Activated CD8-positive, alpha-beta memory T cell treated with anti-CD3 and anti-CD28 coated beads, Interleukin-2, amount 50 U/mL, for 4 hours (primary cell): ENCODE measurements at places on chromosomes 4 and X.
A peak's percentile ranks its signal among the peaks of the same experiment; 100 is the strongest.

DNA sequence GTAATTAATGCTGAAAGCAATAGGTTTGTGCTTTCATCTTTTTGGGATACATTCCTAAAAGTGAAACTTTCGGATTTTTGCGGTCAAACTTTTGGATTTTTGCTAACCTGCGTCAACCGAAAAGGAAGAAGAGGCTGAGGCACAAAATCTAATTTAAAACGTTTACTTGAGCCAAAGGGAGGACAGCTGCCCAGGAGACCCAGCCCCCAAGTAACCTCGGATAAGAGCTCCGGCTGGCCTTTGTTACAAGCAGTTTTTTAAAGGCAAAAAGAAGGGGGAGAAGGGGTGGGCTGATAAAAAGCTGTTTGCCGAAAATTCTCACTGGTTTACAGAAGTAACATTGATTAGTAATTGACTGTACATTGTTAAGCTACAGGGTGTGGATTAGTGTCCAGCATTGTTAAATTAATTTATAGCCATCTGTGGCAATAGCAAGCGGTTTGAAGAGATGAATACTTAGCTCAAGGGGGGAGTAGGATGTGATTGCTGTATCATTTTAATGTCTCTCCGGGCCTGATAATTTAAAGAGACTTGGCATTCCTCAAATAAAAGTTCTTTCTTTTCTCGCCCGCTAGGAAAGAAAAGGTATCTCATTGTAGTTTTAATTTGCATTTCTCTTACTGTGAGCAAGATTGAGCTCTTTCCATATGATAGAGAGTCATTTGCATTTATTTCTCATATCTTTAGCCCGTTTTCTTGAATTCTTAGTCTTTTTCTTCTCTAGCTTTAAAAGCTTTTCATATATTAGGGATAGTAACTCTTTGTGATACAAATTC is 59.1 kb upstream of the USP9X start:
- DNase-seq = no peak

DNA sequence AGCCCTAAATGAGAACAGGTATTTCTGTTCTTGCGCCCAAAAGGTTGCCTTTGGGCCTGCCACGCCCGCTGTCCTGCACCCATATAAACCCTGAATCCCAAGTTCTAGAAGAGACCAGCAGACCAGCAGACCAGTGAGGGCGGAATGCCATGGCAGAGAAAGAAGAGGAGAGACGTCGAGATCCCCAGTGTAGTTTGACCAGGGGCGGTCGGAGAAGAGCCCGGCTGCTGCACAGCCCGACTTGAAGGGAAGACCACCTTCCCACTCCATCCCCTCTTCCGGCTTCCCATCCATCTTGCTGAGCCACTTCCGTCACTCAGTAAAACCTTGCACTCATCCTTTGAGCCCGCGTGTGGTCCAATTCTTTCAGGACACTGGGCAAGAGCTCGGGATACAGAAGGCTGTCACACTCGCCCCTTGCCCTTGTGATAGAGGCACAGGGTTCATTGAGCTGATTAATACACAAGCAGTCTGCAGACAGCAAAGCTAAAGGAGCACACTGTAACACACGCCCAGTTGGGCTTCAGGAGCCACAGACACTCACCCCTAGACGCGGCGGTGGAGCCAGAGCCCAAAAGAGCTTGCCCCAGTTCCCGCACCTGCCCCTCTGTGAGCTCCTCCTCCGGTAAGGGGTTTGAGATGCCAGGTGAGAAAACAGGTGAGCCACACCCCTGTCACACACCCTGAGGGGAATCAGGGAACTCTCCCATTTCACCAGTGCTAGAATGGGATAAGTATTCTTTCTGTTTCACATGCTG is 230.8 kb downstream of the PCDH10 start:
- DNase-seq = no peak

DNA sequence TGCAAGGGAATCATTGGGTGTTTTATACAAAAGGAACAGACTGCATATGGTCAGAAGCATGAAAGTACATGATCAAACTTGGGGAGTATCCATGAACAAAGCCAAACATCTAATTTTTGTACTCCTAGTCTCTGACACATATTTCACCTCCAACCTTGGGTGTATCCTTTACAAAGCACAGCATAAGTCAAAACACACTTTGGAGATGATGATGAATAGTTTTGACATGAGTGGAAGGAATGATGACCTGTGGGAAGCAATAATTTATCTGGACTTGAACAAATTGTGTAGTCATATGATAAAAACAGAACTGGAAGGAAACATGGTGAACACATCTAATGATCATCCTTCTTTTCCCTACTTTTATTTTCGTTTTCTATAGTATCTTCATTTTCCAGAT is 108.7 kb upstream of the PLS3 start:
- no peak for DNase-seq

DNA sequence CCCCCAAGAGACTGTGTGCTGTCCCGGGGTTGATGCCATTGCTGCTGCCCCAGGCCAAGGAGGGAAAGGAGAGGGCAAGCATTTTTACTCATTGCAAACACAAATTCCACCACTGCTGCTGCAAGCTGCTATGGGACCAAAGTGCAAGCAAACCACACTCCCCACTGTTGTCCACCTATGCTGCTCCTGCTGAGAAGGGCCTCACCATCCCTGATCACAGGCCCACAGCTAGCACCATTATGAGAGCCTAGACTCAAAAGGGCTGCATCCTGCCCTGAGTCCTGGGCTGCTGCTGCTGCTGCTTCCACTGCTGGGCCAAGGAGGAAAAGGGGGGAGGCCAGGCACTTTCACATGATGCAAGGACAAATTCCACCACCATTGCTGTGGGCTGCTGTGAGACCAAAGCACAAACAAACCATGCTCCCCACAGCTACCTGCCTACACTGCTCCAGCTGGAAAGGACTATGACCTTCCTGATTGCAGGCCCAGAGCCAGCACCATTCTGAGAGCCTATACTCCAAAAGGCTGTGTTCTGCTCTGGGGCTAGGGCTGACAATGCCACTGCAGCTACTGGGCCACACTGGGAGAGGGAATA is 218.2 kb upstream of the ZCCHC13 start:
- DNase-seq = no peak

GRCh38 chrX:30039768-30040167 is 175.6 kb upstream of the MAGEB2 start:
- DNase-seq = no peak

- no peak for DNase-seq
Measured at GRCh38 chr4:169881769-169882168, 124.0 kb upstream of the HPF1 start.

- no peak for DNase-seq
Measured at GRCh38 chr4:180512801-180513475, 1730.3 kb upstream of the TENM3 start.

- DNase-seq = peak; percentile 62
Measured at GRCh38 chr4:2412534-2412884, 5.9 kb downstream of the ZFYVE28 start.

- DNase-seq = no peak
Measured at GRCh38 chrX:35919536-35920309, at the start of gene CFAP47. CFAP47 (plus strand) TSS chrX:35919734; CDS start chrX:35919800, 66 bp downstream.

DNA sequence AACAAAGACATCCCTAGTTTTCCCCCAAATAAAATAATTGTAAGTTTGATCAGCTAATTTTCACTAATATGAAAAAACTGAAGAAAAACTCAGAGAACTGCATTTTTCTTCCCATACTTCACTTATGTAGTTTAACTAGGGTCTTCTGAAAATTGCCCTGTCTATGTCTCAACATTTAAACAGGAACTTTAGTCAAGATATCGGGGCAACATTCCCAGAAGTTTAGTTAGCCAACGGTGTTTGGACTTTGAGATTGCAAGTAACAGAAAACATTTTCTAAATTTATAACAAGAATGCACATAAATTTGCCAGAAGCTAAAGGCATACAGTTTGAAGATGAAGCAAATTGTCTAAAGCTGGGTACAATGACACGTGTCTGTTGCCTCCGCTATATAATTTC is 201.1 kb downstream of the ARAP2 start:
- no peak for DNase-seq

DNA sequence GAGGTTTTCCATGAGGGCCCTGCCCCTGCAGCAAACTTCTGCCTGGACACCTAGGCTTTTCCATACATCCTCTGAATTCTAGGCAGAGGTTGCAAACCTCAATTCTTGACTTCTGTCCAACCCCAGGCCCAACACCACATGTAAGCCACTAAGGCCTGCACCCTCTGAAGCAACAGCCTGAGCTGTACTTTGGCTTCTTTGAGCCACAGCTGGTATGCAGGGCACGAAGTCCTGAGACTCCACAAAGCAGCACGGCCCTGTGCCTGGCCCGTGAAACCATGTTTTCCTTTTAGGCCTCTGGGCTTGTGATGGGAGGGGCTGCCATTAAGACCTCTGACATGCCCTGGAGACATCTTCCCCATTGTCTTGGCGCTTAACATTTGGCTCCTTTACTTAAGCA is 728.4 kb upstream of the FTHL17 start:
- no peak for DNase-seq

GRCh38 chrX:40247848-40248622 is 150.3 kb upstream of the BCOR start:
- no peak for DNase-seq

DNA sequence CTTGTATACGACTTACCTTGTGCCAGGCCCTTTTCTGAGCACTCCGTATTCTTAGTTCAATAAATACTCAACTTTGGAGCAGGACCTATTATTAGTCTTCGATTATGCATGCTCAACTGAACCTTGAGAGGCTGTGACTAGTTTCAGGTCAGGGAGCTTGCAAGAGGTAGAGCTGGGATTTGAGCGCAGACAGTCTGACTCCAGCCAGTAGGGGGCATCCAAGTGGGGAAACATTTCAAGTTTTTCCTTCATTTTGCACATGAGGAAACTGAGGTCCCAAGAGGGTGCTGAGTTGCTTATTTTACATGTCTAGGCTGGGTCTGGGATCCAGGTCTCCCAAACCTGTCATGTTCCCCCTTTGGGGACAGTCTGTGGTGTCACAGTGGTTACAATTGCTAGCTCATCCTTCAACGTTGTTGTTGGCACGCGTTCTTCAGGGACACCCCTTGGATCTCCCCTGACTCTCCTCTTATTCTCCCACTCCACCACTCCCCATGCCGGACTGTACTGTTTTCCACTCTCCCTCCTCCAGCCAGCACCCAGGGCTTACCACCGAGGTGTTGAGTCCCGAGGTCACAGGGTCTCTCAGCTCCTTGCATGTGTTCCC is 6.7 kb upstream of the PRICKLE3 start:
- no peak for DNase-seq

GRCh38 chr4:81084029-81084428 is 53.5 kb downstream of the BMP3 start:
- no peak for DNase-seq

DNA sequence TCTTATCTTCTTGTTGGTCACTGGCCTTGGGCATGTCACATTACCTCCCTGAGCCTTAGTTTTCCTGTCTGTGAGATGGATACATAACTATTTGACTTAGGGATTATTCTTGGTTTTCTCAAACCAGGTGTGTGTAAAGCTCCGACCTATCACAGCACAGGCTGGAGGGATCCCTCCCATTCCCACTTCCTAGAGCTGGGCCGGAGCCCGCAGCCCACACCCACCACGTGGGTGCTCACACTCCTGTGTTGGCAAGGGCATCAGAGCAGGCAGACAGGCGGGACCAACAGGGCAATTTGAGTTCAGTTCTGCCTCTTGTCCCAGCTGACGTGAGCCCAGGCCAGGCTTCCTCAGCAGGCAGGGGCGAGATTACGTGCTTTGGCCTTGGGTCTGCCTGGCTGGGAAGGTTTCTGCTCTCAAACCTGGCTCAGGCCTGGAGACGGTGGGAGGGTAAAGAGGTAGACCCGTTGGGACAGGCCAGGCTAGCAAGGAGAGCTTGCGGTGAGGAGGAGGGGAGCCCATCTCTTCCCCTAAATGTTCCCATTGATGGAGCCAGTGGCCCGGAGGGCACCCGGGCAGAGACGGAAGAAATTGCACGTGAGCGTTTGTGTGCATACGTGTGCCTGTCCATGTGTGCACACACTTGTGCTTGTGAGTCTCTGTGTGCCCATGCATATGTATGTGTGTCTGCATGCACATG is 734 bp upstream of the SH3TC1 start:
- DNase-seq = no peak

GRCh38 chr4:7584098-7584497 is 149.4 kb upstream of the PSAPL1 start:
- no peak for DNase-seq

DNA sequence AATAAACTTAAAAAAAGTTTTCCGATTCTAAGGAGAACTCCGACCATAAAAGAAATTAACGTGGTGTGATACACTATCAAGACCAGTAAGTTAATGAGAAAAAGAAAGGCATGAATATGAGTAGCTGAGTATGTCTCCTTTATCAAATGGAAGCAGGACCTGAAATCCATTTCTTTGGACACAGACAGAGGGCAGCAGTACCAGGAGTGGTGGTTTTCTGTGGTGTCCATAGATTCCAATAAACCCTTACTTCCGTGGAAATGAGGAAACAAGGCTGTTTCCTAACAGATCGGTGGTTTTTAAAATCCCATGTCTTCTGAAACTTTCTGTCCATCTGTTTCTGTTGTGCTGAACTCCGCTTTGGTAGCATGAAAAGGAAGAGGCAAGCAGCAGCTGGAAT is 128.5 kb upstream of the TSPAN5 start:
- DNase-seq = no peak

- DNase-seq = no peak
Measured at GRCh38 chrX:13478740-13479451, 90.5 kb upstream of the EGFL6 start.

DNA sequence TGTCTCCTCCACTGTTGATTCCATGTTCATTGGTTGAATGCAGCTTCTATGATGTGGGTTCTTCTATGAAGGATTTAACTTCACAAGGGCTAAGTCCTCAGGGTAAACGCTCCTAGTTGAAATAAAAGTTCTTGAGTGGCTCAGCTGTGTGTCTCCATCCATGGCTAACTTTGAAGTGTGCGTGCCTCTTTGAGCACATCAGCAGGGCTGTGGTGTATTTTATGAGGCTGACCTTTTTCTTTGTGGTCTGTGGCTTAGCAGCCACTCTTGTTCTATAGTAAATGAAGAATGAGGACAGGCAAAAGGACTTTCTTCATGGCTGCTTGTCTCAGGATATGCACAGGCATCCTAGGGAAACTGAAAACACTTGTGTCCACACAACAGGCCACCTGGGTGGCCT is 88.5 kb downstream of the KIT start:
- DNase-seq = no peak

GRCh38 chr4:80462621-80463091 is 127.1 kb downstream of the CFAP299 start:
- no peak for DNase-seq

DNA sequence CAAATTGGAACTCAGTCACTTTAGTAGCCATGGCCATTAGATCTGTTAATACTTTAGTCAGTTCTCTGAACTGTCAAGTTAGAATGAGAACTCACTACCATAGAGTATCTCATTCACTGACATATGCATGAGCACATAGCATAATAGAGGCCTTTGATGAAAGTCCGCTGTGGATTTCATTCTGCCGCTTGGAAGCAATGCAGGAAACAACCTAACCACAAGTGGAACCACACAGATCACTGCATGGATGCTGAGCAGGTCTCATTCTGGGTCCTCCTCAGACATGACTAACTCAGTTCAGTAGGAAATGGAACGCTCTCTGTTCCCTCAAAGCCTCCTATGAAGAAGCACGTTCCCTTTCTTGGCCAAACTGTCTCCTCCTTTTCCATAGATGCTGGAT is 1624.8 kb upstream of the TENM3 start:
- no peak for DNase-seq

GRCh38 chr4:36439556-36439955 is 158.1 kb downstream of the DTHD1 start:
- DNase-seq = no peak

GRCh38 chr4:83272900-83273299 is 11.7 kb downstream of the COQ2 start:
- DNase-seq = no peak
